ENCODE measurements at places on chromosomes 7 and 10.

- no peak for DNase-seq
Observed at GRCh38 chr10:123774132-123774742, 108.1 kb downstream of the GPR26 start.

- no peak for DNase-seq
Observed at GRCh38 chr10:77648472-77648871, 10.9 kb upstream of the KCNMA1 start.

DNA sequence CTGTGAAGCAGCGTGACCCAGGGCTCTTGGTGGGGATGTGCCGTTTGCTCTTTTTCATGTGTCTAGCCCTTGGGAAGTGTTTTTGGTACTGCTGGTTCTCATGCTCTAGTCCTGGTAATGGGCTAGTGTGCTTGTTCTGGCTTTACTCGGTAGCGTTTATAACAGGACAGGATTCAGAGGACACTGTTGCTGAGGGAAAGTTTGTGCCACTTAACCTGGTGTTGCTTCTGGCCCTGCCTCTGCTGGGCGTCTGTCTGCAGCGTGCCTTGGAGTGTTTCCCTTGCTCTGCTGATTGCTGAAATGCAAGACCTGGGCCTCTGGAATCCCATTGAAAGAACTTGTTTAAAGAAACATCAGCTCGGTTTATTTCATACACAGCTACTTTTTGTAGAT lies 35.0 kb downstream of the INPP5A start:
- DNase-seq = no peak

DNA sequence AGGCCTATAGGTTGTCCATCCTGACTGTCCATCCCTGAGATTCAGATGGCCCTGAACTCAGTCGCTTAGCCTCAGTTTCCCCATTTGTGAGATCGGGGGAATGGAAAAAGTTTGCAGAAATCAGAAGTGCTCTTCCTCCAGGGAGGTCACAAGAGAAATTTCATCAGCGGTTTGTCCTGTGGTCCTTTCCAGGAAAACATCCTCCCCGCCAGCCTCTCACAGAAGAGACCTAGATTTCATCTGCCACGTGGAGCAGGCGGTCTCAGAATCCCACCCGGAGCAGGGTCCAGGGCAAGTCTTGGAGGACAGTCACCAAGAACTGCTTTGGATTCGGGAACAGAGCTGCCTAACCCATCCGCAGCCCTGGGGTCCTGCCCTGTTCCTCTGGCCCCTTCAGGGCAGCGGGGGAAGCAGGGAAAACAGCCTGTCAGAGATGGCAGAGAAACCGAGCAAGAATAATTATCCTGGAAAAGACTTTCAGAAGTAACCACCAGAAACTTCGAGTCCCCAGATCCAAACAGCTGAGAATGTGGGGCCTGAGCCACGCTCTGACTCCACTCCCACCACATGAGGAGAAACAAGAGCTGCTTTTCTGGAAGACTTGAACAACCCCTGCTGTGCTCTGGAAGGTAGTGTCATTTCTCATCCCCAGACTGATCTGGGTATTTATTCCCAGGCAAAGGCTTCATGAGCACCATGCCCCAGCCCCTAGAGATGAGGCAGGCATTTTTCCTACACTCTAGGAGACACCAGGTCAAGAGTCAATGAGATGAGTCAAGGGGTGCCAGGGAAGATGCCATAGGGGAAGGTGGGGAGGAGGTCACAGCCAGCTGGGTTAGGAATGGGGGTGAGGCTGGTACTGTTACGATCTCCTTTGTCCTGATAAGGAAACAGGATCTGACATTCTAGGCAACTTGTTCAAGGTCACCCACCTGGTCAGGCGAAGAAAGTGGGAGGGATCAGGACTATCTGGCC lies 1.1 kb upstream of the TNS3 start:
- no peak for DNase-seq

DNA sequence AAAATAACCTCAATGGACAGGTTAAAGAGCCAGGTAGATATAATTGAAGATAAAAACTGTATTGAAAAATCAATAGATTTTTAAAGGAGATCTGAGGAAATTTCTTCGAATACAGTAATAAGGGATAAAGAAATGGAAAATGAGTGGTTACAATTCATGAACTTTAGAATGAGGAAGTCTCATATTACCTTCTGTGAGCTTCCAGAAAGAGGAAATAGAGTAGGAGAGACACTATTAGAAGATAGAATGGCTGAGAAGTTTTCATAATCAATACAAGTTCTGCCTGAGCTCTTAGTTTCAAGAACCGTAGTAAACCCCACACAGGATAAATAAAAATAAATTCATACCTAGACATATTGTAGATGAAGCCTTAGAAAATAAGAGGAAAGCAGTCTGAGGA lies 11.5 kb downstream of the SDK1 start:
- peak; percentile 27 for DNase-seq

DNA sequence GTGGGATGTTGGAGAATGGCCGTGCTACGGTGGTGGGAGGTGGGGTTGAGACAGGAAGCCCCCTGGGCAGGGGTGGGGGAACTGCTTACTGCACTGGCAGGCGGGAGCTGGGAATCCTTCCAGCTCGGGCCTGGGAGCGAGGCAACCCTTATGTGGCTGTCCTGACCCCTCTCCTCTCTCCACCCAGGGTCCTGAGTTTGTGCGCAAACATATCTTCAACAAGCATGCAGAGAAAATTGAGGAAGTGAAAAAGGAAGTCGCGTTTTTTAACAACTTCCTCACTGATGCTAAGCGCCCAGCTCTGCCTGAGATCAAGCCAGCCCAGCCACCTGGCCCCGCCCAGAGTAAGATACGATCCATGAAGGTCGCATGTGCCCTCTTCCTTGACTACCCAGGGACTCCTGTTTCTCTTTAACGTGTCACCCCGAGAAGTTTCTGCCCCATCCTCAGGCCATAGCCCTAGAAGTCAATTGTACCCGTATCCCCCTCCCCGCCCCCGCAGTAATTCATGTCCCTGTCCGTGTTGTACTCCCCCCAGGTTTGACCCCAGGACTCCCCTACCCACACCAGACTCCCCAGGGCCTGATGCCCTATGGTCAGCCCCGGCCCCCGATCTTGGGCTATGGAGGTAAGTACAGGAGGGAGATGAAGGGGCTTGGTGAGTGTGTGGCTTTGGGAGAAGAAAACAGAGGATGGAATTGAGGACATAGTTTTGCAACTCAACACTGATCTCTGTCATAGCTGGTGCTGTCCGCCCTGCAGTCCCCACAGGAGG lies 1.8 kb downstream of the UFSP1 start:
- peak; percentile 79 for DNase-seq

DNA sequence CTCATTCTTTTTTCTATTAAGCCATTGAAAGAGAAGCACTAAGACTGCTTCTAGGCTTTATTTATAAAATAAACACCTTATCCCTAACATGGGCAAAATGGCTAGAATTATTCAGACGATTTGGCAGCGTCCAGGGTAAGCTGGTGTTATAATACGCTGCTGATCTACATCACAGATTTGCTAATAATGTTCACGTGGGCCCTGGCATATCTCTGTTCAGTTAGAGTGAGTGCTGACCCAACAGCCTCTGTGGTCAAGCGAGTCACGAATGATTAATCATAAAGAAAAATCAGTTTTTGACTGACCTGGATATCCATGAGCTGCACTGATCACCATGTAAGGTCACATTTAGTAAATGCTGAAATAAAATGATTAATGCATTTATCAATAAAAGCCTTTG lies 28.4 kb upstream of the CBLL1 start:
- no peak for DNase-seq

GRCh38 chr10:118800920-118801319 lies 46.1 kb upstream of the CACUL1 start:
- no peak for DNase-seq

DNA sequence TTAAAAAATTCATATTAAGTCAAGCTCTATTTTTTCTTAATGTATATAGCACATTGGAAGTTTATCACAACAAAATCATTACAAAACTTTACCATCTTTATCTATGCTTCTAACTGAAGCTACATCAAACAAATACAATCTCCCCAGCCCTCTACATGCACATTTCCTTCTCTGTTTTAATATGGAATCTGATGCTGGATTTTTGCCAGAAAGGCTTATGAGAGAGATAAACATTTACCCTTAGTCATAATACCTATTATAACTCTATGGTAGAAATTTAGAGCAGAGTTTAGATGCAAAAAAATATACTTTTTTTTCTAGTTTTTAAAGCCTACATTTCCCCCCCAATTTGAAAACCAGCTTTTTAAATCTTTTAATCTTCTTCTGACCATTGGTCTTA lies 1198.6 kb downstream of the GATA3 start:
- no peak for DNase-seq

DNA sequence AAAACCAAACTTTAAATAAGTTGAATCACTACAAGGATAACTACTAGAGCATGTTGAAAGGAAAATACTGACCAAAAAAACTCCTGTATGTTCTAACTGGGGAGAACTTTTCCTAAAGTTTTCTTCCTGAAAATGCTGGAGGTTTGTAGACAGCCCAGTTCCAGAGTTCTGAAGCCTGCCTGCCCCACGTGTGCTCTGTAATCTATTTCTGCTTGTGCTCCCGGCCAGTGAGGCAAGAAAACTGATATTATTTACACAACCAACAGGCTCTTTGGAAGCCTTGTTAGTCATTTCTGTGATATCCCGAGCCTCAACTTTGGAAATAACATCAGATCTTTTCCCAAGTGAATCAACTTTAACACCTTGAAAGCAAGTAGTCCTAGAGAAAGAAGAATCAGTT lies 46.7 kb downstream of the ZFAND4 start:
- DNase-seq = no peak

DNA sequence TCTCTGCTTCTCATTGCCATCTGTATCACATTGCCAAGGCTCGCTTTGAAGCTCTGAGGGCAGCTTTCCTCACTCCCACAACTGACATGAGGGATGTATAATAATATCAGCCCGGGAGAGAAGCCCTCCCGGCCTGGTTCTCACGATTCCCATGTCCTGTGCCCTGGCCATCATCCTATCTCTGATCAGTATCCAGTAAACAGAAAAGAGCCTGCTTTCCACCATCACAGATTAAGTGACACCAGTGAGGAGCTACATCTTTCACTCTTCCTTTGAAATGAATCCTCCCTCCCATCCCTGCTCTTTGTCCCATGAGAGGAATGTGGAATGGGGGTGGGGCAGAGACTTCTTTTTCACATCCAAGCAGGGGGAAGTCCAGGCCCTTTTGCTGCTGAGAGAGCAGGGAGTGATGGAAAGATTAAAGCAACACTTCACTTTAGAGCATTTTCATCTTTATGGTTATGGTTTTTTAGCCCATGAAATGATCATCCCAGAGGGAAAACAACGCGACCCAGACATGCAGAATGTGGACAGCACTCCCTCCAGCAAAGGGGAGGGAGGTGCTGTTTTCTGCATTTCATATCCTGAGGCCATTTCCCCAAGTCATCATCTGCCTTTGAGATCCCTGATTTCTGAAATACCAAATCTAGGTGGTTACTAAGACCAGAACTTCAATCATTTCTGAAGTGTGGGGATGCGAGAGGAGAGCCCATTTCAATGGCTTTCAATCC lies 84.6 kb upstream of the LYZL1 start:
- DNase-seq = no peak

GRCh38 chr10:95845411-95845810 lies 62.4 kb upstream of the CC2D2B start:
- no peak for DNase-seq

GRCh38 chr7:7653593-7654187 lies 13.1 kb downstream of the UMAD1 start:
- DNase-seq = no peak

GRCh38 chr7:24715661-24716479 lies 41.4 kb downstream of the GSDME start:
- no peak for DNase-seq

DNA sequence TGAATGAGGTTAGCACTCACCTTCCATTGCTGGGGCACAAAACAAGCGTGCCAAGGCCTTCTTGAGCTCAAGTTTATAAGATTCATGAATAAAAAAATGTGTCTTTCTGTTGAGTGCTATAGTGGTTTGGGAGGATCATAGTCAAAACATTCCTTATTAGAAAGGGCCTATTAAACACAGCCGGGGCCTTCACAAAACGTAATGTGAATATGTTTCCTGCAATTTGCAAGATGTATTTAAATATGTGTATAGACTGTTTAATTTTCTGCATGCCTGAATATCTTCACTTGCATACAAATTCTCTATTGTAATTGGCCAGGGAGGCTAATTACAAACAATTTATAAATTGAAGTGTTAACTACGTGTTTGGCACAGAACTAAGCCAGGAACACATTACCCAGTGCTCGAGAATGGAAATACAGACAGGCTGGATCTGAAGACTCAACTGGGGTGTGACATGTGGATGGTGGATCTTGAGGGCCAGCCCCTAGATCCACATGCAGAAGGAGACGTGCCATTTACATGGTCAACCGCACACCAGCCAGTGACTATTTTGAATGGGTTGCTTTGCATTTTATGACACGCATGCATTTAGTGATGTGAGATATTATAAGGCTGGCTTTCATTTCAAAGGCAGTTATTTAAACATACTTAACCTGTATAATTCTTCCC lies 31.3 kb downstream of the LYZL2 start:
- DNase-seq = no peak

DNA sequence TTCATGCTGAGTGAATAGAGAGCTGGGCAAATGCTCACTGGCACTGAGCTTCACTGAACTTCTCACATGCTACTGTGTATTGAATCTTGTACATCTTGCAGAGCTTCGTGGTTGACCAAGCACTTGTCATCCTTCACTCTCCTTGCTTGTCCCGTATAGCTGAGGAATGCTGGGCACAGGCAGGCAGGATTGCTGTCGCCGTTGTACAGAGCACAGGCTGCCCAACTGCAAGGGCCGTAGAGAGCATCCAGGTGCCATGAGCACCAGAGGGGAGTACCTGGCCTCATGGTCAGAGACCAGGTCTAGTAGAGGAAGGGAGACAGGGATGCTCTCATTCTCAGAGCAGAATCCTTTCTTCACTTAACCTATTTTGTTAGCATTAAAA lies 99.8 kb upstream of the RET start:
- no peak for DNase-seq

DNA sequence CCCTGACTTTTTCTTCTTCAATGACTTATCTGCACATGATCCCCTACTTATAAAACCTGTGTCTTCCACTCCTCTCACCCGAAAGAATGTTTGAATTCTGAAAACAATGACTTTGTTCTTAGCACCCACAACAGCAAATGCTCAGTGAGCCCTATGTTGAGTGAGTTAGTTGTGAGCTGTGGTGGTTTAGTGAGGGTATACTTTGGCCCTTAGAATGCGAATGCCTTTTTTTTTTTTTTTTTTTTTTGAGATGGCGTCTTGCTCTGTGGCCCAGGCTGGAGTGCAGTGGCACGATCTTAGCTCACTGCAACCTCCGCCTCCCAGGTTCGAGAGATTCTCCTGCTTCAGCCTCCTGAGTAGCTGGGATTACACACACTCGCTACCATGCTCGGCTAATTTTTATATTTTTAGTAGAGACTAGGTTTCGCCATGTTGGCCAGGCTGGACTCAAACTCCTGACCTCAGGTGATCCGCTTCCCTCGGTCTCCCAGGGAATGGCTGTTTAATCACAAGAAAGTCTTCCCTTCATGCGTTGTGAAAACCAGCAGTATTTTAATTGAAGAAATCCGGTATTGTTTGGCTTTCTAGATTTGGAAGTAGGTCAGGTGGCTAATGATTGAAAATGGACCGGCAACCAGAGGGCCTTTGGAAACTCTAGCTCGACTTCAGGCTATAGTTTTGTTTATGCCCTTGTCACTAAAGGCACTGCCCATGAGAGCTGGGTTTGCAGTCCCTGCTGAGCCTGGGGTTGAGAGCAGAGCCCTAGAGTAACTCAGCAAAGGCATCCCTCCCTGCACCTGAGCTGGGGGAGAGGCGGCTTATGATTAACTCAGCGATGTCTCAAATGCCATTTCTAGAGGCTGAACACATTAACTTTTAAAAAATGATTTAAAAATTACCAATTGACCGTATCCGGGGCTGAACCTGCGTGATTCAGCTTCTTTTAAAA lies 41.3 kb downstream of the CUX1 start:
- no peak for DNase-seq

Measured in GF-D8 (cell line).